ENCODE measurements at places on chromosomes 7 and 10.

DNA sequence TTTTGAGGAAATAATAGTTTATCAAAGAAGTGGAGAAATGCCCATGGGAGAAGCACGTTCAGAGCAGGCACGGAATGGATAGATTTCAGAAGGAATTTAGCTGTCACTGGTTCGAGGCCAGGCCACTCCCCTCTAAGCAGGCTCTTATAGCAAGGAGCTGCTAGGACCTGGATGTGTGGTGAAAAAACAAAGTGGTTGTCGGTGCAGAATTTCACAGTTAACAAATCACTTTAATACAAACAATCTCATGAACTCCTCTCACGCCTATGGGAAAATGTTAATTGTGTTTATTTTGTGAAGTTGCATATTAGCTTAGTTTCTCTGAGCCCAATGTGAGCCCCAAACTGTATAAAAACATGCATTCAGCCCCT is 176.3 kb downstream of the PKD1L1 start:
- no peak for DNase-seq

GRCh38 chr7:41451826-41452225 is 251.1 kb downstream of the INHBA start:
- no peak for DNase-seq

DNA sequence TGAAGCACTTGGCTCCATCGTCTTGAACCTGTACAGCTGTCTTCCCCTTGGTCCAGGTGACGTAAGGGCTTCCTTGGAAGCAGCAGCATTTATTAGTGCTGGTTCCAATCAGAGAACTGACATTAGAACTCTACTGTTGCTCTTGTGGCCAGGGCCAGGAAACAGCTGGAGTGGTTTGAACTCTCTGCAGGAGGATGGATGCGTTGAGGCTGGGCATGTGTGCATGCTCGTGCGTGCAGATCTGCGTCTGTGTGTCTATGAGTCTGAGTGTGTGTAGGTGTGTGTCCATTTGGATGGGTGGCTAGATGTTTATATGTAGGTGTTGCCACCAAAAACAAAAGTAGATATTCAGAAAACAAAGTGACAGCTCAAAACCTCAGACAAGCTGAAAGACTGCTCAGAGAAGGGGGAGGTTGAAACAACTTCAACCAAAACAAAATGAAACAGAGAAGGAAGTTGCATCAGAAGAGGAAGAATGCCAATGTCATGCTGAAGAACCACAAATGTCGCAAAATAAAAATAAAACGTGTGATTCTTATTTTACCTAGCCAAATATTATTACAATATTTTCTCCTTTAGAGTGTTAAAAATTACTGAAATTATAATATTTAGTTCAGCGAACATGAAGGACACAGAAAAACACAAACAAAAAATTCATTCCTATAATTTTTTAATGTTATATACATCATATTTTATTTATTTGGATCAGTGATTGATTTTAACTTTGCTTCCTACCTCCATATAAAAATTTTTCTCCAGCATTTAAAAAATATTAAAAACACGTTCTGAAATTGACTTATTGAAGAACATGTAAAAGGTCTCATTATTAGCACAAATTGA is 96.1 kb upstream of the MKLN1 start:
- no peak for DNase-seq

DNA sequence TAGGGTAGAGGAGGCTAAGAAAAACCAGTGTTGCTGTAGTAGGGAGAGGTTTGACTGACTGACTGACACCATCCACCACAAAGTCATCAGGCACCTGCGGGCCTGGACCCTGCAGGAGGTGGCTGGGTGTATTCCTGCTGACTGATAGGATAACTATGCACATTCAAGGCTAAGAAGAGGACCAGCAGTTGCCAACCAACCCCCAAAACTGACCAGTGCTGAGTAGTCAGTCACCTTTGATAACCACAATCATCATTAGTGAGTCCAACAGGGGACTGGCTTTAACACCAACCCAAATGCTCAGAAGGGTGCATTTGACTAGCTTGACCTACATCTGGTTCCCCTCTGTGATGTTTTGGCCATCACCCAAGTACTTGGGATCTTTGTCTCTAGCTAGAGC is 30.5 kb downstream of the PLXNA4 start:
- no peak for DNase-seq

DNA sequence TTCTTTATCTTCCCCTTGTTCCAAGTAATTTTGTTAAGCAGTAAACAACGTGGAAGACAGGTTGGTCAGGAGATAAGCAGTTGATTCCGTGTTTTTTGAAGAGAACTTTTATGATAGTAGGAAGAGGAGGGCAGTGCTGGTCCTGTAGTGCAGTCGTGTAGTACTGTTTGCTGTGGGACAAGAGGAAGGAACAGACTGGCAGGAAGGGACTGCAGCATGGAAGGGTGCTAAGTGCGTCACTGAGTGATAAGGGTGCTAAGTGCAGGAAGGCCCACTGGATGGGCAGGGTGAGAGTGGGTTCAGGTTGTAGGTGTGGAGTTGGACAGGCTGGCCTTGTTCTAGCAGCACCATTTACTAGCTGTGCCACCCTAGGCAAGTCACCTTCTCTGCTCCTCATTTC is 125.0 kb downstream of the SDK1 start:
- DNase-seq: no peak

DNA sequence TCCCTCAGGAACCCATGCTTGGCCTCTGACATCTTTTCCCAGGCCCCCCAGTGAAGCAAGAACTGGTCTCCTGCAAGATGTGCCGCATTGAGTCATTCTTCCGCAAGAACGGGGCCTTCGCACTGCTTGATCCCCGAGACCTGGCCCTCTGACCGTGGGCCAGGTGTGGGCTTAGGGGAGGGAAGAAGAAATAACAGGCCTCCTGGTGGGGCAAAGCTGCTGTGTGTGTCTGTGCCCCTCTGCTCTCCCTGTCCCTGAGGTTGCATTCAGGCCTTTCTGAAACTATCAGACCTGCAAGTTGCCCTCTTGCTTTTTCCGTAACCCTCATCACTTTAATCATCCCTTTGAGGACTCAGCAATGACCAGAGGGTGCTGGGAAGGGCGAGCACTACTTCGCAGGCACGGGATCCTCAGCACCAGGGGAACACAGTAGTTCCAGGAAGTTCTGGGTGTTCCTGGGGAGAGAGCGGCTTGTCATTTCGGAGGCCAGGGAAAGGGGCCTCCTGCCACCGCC is 6.0 kb downstream of the ATP6V1F start:
- no peak for DNase-seq

DNA sequence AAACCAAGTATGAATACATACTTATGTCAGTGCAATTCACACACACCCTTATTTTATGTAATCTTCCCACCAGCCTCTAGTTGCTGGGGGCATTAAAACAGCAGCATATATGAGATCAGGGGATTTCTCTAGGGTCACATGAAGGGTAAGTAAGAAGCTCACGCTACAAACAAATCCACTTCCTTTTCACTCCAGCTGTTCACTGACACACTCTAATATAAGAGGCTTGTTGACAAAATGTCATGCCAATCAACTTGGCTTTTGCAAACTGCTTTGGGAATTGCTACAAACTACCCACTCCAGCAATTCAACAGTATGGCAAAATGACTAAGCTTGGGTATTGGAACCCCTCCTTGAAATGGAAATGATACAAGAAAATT is 10.3 kb downstream of the FAM3C start:
- DNase-seq: no peak

All from T47D (cell line).